ENCODE measurements at places on chromosomes 2 and 18. TPM values are rescaled to one million over a fixed set of nuclear protein-coding genes. Genes with fewer than 3 reads are reported as not detected.
A peak's percentile ranks its signal among the peaks of the same experiment; 100 is the strongest.

Gene ALKAL2
- total RNA-seq = 7.9 TPM

Gene MDH1B
- total RNA-seq = 1.7 TPM

Gene PLCL1
- total RNA-seq = 109 TPM

Gene VIL1
- not detected for total RNA-seq

Gene NOSTRIN
- total RNA-seq = 11.9 TPM

Gene ABHD1
- 0.81 TPM for total RNA-seq

DNA sequence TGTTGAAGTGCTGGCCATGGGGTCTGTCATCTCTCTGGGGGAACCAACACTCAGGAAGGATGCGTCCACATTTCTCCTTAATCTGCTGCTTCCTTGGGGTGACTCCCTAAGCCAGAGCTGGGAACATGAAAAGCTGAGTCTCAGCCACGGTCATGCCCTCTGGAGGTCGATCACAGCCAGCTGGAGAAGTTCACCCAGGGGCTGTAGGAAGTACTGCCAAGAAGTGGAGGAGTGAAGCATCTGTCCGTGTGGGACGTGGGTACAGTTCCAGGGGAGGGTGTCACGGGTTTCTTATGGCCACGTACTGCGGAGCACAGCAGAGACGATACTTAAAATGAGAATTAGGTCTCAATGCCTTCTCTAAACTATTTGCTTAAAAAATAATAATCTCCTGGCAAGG lies 42.4 kb upstream of the IGFBP2 start:
- H3K4me1 ChIP-seq = peaks cover 15% of the 10 kb centered on the region
- no peaks in the 10 kb centered on the region for H3K27me3 ChIP-seq
- peak; percentile 43 for DNase-seq
- H3K27ac ChIP-seq = no peak overlapping the region
- H3K4me3 ChIP-seq = no peak overlapping the region

GRCh38 chr2:219642069-219642454 lies 14.6 kb downstream of the SLC4A3 start:
- no peak for DNase-seq
- H3K4me3 ChIP-seq = no peak overlapping the region
- H3K36me3 ChIP-seq = no peaks in the 10 kb centered on the region
- H3K27ac ChIP-seq = no peak overlapping the region
- H3K4me1 ChIP-seq = peaks cover 23% of the 10 kb centered on the region

- no peaks in the 10 kb centered on the region for H3K27me3 ChIP-seq
- no peak overlapping the region for H3K4me3 ChIP-seq
- H3K27ac ChIP-seq = no peak overlapping the region
Measured at GRCh38 chr18:39713961-39714360, 2148.4 kb upstream of the CELF4 start.

GRCh38 chr2:45190481-45190942 lies 181.3 kb upstream of the SIX2 start:
- H3K27me3 ChIP-seq = peaks cover 3% of the 10 kb centered on the region
- H3K4me3 ChIP-seq = no peak overlapping the region
- H3K36me3 ChIP-seq = no peaks in the 10 kb centered on the region
- H3K4me1 ChIP-seq = no peaks in the 10 kb centered on the region
- H3K27ac ChIP-seq = no peak overlapping the region

- DNase-seq = no peak
- H3K27me3 ChIP-seq = no peaks in the 10 kb centered on the region
- H3K4me3 ChIP-seq = no peak overlapping the region
- peaks cover 4% of the 10 kb centered on the region for H3K4me1 ChIP-seq
- H3K27ac ChIP-seq = peak overlapping the region; percentile 66
Measured at GRCh38 chr2:223043164-223043941, 8.6 kb upstream of the KCNE4 start.

- no peak overlapping the region for H3K4me3 ChIP-seq
- H3K27me3 ChIP-seq = peaks cover 100% of the 10 kb centered on the region
- no peak overlapping the region for H3K27ac ChIP-seq
- DNase-seq = no peak
- H3K36me3 ChIP-seq = no peaks in the 10 kb centered on the region
Measured at GRCh38 chr2:44807201-44808025, 134.1 kb upstream of the SIX3 start.

Measured in heart right ventricle (tissue), 16 donors.